Stimulated activated CD4-positive, alpha-beta T cell treated with anti-CD3 and anti-CD28 coated beads, Interleukin-1b, Interleukin-23, amount 100 ng/mL, for 4 hours (primary cell): ENCODE measurements at places on chromosomes 13 and 19.

DNA sequence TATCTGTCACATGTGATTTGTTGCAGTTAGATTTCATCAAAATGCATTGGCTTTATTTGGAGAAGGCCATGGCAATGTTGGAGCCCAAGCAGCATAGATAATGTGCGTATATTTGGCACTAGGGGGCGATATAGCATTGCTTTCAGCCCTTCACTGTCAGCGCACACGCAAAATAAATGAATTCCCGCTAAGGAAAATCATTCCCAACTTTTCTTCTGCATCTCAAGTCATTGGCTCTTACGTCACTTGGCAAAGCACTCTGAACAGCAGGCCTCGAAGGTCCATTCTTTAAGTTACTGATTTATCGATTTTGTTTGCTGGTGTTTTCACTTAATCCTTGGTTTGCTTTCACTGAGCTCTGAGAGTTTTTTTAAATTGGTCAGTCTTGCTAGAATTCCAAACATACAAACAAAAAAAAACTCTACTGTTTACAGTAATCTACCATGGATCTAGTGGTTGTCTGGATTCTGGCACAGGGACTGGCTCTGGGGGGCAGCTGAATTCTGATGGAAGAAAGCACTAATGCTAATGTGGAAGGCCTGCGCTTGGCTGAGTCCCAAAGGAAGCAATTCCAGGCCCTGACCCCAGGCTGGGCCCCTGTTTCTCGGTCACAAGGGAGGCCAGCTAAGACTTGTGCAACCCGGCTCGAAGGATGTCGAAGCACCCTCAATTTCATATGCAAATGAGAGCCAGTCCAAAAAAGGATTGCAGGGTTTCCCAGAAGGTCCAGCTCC lies 97.7 kb upstream of the IPO5 start:
- no peak for DNase-seq

DNA sequence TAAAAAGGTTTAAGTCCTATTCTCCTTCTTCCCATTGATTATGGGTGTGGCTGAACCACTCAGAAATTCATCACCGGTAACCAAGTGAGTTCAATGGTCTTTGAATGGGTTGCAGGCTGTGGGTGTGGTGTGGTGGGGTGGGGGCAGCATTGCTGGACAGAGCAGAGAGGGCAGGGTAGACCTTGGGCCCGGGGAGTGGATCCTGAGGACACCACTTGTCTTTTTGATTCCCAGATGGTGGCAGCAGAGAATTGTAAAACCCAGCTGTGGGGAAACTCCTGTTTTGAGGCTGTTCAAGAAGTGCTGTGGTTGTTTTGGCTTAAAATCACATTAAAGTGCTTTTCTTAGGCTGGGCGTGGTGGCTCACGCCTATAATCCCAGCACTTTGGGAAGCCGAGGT lies 45.8 kb upstream of the RGCC start:
- no peak for DNase-seq

DNA sequence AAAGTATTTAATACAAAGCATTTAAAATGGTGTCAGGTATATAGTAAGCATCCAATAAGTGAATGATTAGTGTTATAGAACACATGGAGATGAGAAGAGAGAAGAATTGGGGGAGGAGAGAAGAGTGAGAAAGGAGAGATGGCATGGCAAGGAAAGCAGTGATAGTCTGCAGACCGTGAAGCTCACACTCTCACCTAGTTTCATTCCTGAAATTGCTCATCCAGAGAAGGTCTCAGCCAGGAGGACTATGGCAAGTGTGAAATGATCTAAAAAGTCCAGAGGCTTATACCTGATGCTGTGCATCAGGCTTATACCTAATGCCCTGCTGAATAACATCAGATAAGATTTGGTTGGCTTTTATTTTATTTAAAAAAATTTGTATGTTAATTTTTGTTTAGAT lies 351.6 kb upstream of the KLF12 start:
- DNase-seq = no peak

GRCh38 chr13:30892966-30893365 lies 13.1 kb upstream of the MEDAG start:
- no peak for DNase-seq

- DNase-seq = peak; percentile 42
These were observed 25.0 kb downstream of the ERCC5 start for GRCh38 chr13:102870677-102871415.
